Regular cardiac myocyte (primary cell): ENCODE measurements at places on chromosomes 6 and 20. TPM values are rescaled to one million over a fixed set of nuclear protein-coding genes. Genes with fewer than 3 reads are reported as not detected.

The TNFAIP3 gene
- total RNA-seq: 36.0 and 47.9 TPM in 2 replicates

The MEP1A gene
- not detected in 2 replicates for total RNA-seq

The NMBR gene
- total RNA-seq: under 0.01 and 0.28 TPM in 2 replicates

The NR2E1 gene
- not detected in 2 replicates for total RNA-seq

The TCP11 gene
- 0.19 and 0.56 TPM in 2 replicates for total RNA-seq

The MYL9 gene
- 19.7 and 29.1 TPM in 2 replicates for total RNA-seq

The RSPH3 gene
- total RNA-seq: 4.0 and 5.4 TPM in 2 replicates

The TDRD6 gene
- under 0.01 TPM in 2 replicates for total RNA-seq

The FERMT1 gene
- total RNA-seq: 3.4 and 6.3 TPM in 2 replicates

The NFATC2 gene
- under 0.01 and 0.19 TPM in 2 replicates for total RNA-seq

The PNLDC1 gene
- total RNA-seq: 0.19 and 0.56 TPM in 2 replicates

The PLAGL1 gene
- total RNA-seq: 9.6 and 16.9 TPM in 2 replicates

The ACTL10 gene
- 2.7 and 2.8 TPM in 2 replicates for total RNA-seq

The STMND1 gene
- total RNA-seq: not detected in 2 replicates

The HSPA12B gene
- total RNA-seq: 0.28 TPM in 1 of 2 replicates, not detected in the other

The CRYBG1 gene
- 1.7 and 7.1 TPM in 2 replicates for total RNA-seq

The PCK1 gene
- not detected in 2 replicates for total RNA-seq

The LY6G6D gene
- total RNA-seq: not detected in 2 replicates

The MAK gene
- total RNA-seq: not detected in 2 replicates

The JAG1 gene
- total RNA-seq: 101 and 117 TPM in 2 replicates

The RCAN2 gene
- total RNA-seq: 0.85 and 1.2 TPM in 2 replicates

The NKAPL gene
- 2.1 and 3.1 TPM in 2 replicates for total RNA-seq

The RNF144B gene
- total RNA-seq: 1.7 and 5.9 TPM in 2 replicates

The SULF2 gene
- 3.5 and 19.4 TPM in 2 replicates for total RNA-seq

The FAM184A gene
- total RNA-seq: 0.19 and 0.85 TPM in 2 replicates

The CD83 gene
- 0.38 and 3.1 TPM in 2 replicates for total RNA-seq

The HTR1E gene
- not detected in 2 replicates for total RNA-seq

The CRISP3 gene
- total RNA-seq: not detected in 2 replicates

The ENPP5 gene
- 0.19 and 5.6 TPM in 2 replicates for total RNA-seq

The FOXF2 gene
- total RNA-seq: 0.28 and 0.58 TPM in 2 replicates

The ZSCAN23 gene
- 1.9 and 3.9 TPM in 2 replicates for total RNA-seq

The SAMD5 gene
- under 0.01 TPM in 2 replicates for total RNA-seq

The TMEM244 gene
- total RNA-seq: not detected in 2 replicates

The DEFB124 gene
- total RNA-seq: not detected in 2 replicates
